ENCODE measurements at places on chromosomes 2 and 18.

DNA sequence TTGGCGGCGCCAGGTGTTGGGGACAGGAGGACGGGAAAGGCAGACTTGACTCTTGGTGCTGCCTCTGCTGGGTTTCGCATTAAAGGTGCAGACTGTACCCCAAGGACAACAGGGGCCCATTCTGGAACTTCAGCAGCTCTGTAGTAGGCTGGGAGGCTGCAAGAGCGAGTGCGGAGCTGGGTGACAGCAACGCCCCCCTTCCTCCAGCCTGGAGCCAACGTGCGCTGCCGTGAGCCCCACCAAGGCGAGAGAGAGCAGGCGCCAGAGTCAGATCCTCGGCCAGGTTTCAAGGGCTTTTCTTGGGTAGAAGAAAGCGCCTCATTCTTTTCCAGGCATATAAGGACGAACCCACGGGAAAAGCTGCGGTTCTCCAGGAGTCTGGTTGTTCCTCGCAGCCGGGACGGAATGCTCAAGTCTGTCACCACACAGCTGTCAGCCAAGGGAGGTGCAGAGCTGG, 1.9 kb downstream of the DOK6 start:
- DNase-seq: no peak

- no peak for DNase-seq
These were observed 482.7 kb upstream of the POU3F3 start for GRCh38 chr2:104371087-104371781.

- DNase-seq: no peak
These were observed 15.0 kb upstream of the ADI1 start for GRCh38 chr2:3534251-3534814.

GRCh38 chr18:3967359-3968180, 487.5 kb downstream of the DLGAP1 start:
- DNase-seq: no peak

DNA sequence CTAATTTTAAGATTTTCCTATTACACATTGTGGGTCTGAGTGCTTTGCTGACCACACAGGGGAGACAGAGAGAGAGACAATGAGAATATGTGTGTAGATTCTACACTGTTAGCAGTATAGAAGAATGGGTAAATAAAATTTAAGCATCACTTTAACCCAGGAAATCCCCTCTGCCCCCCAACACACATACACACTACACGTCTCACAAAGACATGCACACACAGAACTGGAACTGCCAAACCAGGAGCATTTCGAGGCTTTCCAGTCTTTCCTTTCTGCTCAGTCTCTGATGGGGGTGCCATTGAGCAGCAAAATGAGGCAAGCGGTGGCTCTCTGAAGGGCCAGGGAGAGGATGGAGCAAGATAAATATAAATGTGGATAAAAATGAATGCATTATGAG, 2.5 kb downstream of the MERTK start:
- no peak for DNase-seq

- no peak for DNase-seq
These were observed 53.3 kb downstream of the FECH start for GRCh38 chr18:57533006-57533867.

DNA sequence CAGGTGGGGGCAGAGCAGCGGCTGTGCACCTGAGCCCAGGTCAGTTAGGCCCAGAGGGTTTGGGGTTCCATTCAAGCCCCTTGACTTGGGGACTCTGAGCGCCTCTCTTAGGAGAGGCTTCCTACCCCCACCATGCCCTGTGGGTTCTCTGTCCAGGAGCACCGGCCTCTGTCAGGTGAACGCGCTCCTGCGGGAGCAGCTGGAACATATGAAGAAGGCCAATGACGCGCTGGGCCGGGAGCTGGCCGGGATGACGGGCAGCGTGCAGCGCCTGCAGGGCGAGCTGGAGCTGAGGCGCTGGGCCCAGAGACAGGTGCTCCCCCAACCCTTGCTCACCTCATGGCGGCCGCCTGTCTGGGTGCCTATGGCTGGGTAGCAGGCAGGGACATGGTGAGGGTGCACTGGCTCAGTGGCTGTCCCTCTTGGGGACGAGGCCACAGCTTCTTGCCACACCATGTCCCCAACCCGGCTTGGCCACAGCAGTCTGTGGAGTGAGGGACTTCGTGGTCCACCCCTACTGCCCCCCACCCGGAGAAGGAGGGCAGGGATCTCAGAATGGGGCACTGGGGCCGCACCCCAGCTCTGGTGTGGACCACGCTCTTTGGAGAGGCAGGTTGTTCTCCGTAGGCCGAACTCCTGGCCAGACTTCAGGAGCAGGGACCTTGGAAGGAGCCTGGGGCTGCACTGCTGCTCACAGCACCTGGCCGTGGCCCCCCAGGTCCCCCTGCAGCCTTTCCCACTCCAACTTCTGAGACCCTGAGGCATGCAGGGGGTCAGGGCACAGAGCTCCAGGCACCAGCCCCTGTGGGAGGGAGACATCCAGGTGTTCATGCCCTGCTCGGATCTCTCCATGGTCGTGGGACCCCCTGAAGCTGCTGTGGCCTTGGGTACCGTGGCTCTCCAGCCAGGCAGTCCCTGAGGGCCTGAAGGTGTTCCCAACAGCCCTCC, 19.7 kb downstream of the CROCC2 start:
- DNase-seq: peak; percentile 43

- DNase-seq: no peak
These were observed 138.3 kb upstream of the RND3 start for GRCh38 chr2:150625741-150626140.

All from activated CD8-positive, alpha-beta memory T cell treated with anti-CD3 and anti-CD28 coated beads, Interleukin-2, amount 50 U/mL, for 48 hours (primary cell).